Fibroblast of villous mesenchyme (primary cell): ENCODE measurements at places on chromosomes 16 and 17. TPM values are rescaled to one million over a fixed set of nuclear protein-coding genes. Genes with fewer than 3 reads are reported as not detected.

The PIK3R5 gene
- under 0.01 TPM in 1 of 2 replicates, not detected in the other for total RNA-seq

The GAST gene
- not detected in 2 replicates for total RNA-seq

The SOX15 gene
- total RNA-seq = under 0.01 and 0.64 TPM in 2 replicates

The MPRIP gene
- 157 and 178 TPM in 2 replicates for total RNA-seq
